ENCODE measurements at places on chromosomes 1 and 21. TPM values are rescaled to one million over a fixed set of nuclear protein-coding genes. Genes with fewer than 3 reads are reported as not detected.

The TCHH gene
- total RNA-seq, result not detected

The NFASC gene
- 0.13 TPM for total RNA-seq

GRCh38 chr1:85615586-85616363, 35.2 kb downstream of the CCN1 start:
- no peaks in the 10 kb centered on the region for H3K27me3 ChIP-seq
- H3K4me1 ChIP-seq, result peaks cover 49% of the 10 kb centered on the region
- peak overlapping the region; percentile 6 for H3K27ac ChIP-seq
- H3K36me3 ChIP-seq, result no peaks in the 10 kb centered on the region
- no peak overlapping the region for H3K4me3 ChIP-seq
- no peak for DNase-seq

The GCSAML gene
- not detected for total RNA-seq

DNA sequence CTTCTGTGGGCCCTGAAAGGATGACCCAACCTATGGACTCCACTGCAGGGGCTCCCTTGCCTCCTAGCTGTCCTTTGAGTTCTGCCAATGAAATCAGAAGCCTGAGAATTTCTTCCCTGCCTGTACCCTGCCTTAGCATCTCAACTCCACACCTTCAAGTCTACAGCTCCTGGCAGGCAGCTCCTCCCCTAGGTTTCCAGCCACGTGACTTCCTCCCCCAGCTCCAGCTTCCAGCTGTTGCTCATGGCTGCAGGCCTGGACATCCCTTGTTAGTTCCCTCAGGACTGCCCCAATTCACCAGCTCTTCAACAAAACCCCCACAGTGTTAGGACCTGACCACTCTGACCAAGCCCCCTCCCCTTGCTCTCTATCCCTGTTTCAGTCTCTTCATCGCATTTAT, 2.4 kb downstream of the RCAN1 start:
- H3K4me3 ChIP-seq, result no peak overlapping the region
- H3K27ac ChIP-seq, result no peak overlapping the region
- H3K27me3 ChIP-seq, result no peaks in the 10 kb centered on the region
- peaks cover 9% of the 10 kb centered on the region for H3K4me1 ChIP-seq
